ENCODE measurements at places on chromosomes 6 and 20.
A peak's percentile ranks its signal among the peaks of the same experiment; 100 is the strongest.

GRCh38 chr6:35089216-35089934 lies 51.8 kb downstream of the TCP11 start:
- no peak for DNase-seq

DNA sequence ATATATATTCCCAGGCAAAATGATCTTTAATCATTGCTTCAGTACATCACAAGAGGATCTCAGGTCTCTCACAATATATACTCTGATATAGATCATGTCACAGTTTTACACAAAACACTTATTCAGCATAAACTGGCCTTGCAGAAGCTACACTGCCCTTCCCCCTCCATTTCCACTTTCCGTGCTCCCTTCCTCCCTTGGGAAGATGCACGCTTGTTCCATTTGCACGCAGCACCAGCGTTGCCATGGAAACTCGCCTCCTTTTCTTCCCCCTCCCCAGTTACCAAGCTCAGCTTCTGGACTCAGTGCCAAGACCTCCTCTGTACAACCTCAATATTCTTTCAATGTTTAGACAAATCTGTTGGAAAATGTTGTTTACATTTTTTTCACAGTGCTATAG lies 154.6 kb downstream of the RFPL4B start:
- DNase-seq: no peak

DNA sequence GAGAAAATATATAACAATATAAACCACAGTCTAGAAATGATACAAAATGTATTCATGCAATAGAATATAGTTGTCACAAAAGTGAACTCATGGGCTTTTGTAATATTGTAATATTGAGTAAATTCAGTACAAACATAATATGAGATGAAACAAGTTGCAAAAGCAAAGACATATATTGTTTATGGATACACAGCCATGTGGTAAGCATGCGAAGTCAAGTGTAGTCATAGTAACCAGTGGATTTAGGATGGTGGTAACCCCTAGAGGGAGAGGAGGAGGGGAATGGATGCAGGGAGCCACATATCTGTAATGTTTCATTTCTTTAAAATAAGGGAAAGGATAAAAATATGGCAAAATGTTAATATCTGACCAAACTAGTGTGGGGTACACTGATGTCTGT lies 47.3 kb downstream of the ARMC2 start:
- no peak for DNase-seq

GRCh38 chr20:35952480-35953386 lies 1.6 kb downstream of the SCAND1 start:
- peak; percentile 27 for DNase-seq

DNA sequence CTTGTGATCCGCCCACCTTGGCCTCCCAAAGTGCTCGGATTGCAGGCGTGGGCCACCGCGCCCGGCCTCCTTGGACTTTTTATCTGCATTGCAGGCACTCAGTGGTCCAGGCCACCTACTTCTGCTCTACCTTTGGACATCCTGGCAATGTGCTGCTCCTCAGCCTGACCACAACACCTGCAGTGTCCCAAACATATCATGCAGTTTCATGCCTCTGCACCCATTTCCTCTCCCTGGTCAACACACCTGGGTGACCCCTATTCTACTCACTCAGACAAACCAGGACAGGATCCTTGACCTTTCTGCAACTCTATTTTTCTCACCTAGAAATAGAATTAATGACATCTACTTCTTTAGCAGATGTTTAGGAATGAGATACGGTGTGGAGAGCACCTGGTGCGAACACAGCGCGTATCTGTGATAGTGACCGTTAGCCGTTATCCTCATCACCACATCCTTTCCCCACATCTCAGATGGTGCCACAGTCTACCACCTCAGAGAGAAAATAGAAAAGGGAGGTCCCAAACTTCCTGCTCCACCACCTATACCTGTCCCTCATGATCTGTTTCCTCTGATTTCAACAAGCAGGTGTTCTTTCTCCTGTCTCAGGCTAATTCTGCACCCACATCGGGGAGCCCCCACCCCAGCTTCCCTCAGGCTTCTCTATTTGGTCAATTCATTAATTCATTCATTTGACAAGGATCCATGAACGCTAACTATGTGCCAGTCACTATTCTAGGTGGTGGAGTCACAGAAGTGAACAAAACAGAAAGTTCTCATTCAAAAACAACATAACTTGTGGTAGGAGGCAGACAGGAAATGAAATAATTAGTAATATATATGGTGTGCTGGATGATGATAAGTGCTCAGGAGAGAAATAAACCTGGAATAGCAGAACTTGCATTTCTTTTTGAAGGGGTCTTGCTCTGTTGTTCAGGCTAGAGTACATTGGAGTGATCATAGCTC lies 4.3 kb upstream of the BTN3A2 start:
- no peak for DNase-seq

GRCh38 chr6:142401838-142402237 lies 100.0 kb downstream of the ADGRG6 start:
- DNase-seq: no peak

DNA sequence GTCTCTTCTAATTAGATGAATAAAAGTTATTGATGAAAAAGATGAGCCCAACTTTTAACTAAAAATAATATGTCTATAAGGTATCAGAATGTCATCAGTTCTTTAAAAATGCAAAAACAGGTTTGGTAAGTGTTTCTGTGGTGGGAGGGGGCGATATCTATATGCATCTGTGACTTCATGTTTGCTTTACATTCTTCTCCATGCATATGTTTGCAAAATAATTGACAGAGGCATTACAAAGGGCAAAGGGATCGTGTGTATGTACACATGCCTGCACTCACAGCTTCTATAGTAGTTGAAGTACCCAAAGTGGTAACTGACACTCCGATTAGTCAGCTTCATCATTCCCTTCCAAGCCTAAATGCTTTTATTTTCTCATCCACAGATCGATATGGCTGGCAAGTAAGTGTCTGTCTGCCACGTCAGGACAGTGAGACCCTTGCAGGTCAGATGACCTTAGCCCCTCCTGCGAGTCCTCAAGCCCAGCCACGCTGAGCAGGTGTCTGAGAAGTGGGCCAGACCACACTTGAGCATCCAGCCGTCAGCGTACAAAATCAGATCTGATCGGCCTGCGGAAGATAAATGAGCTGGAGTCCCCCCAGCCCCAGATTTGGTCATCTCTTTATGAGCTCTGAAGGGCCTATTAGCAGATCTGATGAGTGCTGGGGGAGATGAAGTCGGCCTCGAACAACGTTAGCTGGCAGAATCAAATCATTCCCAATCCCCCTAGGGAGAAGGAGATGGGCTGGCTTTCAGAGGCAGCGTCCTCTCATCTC lies 369.1 kb downstream of the MAFB start:
- DNase-seq: no peak

- peak; percentile 56 for DNase-seq
These were observed 50.6 kb upstream of the CCDC167 start for GRCh38 chr6:37550191-37550831.

- DNase-seq: no peak
These were observed 49.5 kb downstream of the DOK5 start for GRCh38 chr20:54524849-54525248.

DNA sequence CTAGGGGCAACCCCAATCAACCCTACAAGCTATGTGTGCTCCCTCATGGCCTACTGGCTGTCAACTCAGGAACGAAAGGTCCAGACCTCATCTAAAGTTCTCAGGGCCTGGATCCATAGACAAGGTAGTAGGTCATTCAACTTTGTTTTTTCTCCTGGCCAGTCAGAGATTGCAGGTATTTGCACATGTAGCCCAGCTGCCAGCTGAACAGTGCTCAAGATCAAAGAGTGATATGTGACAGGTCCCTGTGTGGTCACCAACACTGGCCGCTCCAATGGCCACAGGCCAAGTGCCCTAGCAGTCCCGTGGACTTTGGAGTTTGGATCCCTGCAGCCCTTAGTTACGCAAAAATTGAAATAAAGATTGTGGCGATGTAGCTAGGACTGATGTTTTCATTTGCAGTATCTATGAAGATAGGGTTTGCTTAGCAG lies 60.6 kb upstream of the ATXN1 start:
- DNase-seq: no peak

DNA sequence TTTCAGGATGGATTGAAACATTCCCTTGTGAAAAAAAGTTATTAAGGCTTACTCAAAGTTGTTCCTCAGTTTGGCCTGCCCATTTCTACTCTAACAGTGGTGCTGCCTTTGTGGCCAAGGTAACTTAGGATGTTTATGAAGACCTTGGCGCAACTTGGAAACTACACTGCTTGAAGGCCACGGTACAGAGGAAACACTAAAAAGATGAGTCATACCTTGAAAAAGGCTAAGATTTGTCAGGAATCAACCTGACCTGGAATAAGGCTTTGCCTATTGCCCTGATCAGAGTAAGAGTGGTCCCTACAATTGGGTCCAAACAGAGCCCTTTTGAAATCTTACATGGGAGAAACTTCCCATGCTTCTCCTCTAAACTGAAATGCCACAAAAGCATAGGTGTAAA lies 119.9 kb upstream of the MOCS1 start:
- DNase-seq: peak; percentile 69

DNA sequence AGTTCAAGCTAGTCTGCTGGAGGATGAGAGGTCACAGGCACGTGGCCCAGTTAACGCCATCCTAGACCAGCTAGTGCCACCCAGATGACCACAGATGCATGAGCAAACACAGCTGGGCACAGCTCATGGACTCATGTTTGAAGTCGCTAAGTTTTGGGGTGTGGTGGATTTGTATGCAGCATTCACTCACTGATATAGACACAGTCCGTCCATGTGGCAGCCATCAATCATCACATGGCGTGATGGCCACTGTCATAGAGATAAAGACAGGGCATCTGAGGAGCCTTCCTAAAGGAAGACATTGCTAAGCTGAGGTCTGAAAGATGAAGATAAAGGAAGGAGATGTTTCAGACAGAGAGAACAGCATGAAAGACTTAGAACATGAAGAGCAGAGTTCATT lies 154.4 kb upstream of the JAG1 start:
- DNase-seq: peak; percentile 43

DNA sequence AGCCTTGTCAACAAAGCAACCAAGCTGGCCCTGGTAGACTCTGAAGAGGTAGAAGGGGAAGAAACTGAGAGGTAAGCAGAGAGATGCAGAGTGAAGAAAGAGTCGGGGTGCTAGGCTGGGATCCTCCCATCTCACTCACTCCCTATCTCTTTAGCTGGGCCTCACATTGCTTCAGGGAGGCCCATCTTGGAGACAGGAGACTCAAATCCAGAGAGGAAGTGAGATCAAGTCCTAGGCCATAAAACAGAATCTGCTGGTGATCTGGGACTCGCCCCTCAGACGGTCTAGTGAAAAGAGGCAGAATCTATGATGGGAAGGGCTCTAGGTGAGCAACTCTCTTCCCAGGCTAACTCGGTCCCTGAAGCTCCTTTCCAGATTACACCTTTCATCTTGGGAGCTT lies 659 bp upstream of the GUCA1B start:
- DNase-seq: no peak
